ENCODE measurements at places on chromosomes 2 and 18.

- DNase-seq, result no peak
Observed at GRCh38 chr2:38107738-38108410, 31.9 kb upstream of the CYP1B1 start.

DNA sequence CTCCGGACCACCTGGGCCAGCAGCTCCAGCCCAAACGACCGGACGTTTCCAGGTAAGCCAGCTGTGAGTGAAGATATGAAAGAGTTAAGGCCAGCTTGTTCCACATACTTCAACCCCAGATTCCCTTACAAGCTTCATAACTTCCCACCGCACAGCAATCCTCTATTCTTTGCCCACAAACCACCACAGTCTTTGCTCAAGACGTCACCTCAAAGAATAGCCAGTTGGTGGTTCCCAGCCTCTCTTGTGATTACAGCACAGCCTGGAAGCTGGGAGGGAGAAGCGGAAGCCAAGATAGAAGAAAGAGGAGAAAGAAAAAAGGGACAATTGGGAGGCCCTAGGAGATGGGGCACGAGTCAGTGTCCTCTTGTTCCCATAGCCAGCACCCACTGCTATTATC lies 70.6 kb downstream of the NRP2 start:
- no peak for DNase-seq

GRCh38 chr2:11684894-11685460 lies 15.0 kb upstream of the NTSR2 start:
- no peak for DNase-seq

- no peak for DNase-seq
Observed at GRCh38 chr18:23828426-23828825, 139.2 kb downstream of the LAMA3 start.

GRCh38 chr18:2883076-2883735 lies 36.4 kb downstream of the EMILIN2 start:
- no peak for DNase-seq

- no peak for DNase-seq
Observed at GRCh38 chr2:161112908-161113307, 47.3 kb upstream of the TANK start.

- peak; percentile 87 for DNase-seq
Observed at GRCh38 chr2:39513641-39514094, 76.6 kb upstream of the MAP4K3 start.

GRCh38 chr2:222688917-222689316 lies 17.5 kb downstream of the MOGAT1 start:
- no peak for DNase-seq

GRCh38 chr2:16155366-16155765 lies 215.0 kb downstream of the MYCN start:
- DNase-seq, result no peak

GRCh38 chr18:1760901-1761300 lies 810.4 kb downstream of the METTL4 start:
- no peak for DNase-seq

- DNase-seq, result no peak
Observed at GRCh38 chr18:43719267-43719795, 442.0 kb upstream of the SYT4 start.

GRCh38 chr2:115412501-115412900 lies 970.1 kb downstream of the DPP10 start:
- no peak for DNase-seq

DNA sequence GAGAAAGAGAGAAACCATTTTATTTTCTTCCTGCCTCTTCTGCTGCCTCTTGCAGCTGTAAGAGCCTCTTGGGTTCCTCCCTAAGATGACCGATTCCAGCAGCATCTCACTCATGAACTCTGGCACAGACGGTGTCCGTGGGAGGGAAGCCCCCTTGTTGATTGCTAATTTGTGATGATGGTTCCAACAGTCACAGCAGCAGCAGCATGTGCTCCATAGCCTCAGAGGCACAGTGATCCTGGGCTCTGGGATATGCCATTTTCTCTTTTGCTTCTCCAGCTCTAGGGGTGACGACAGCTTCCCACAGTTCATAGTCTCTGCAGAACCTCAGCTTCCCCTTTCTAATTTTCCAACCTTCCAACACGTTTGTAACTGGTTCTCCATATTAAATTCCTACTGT lies 324.2 kb upstream of the HS6ST1 start:
- DNase-seq, result no peak

DNA sequence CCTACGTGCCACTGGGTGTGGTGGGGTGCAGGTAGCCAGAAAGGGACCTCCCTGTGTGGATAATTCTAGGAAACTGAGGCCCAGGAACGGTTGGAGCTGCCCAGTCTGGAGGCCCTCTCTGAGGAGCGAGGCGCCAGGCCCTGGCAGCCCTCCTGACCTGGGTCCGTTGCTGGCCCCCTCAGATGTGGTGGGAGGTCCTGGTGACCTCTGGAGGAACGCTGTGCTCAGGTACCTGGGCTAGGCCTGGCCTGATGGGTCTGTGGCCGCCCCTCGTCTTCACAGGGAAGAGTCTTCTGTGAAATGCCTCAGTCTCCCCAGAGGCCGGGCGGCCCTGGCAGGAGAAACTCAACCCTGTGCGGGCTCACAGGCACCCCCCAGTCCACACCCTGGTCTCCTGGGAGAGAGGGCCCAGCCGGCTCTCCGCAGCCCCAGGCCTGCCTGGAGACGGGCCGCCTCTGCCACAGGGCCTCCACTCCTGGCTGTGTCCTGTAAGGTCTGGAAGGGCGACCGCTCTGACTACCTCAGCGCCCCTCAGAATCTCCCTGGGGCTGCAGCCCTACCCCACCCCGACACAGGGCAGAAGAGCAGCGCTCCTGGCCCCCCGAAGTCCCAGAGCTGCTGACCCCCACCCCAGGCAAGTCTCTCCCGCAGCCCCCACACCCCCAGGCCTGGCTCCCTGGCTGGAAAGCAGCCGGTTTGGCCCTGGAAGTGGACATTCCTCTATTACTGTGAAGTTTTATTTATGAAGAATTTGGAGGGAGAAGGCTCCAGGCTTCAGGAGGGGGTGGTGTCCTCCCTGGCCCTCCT lies 3.7 kb downstream of the B3GNT7 start:
- DNase-seq, result no peak

- DNase-seq, result no peak
Observed at GRCh38 chr2:69241093-69241492, 145.9 kb downstream of the GFPT1 start.

DNA sequence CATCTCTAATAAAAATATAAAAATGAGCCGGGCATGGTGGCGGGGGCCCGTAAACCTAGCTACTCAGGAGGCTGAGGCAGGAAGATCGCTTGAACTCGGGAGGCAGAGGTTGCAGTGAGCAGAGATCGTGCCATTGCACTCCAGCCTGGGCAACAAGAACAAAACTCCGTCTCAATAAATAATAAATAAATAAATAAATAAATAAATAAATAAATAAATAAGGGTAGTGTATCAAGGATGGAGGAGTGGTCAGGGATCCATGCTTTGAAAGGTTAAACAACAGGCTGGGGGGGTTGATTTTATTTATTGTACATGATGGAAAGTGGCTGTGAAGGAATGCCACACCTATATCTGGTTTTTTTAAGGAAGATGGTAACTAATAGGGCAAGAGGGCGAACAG lies 63.2 kb downstream of the AP1S3 start:
- no peak for DNase-seq

DNA sequence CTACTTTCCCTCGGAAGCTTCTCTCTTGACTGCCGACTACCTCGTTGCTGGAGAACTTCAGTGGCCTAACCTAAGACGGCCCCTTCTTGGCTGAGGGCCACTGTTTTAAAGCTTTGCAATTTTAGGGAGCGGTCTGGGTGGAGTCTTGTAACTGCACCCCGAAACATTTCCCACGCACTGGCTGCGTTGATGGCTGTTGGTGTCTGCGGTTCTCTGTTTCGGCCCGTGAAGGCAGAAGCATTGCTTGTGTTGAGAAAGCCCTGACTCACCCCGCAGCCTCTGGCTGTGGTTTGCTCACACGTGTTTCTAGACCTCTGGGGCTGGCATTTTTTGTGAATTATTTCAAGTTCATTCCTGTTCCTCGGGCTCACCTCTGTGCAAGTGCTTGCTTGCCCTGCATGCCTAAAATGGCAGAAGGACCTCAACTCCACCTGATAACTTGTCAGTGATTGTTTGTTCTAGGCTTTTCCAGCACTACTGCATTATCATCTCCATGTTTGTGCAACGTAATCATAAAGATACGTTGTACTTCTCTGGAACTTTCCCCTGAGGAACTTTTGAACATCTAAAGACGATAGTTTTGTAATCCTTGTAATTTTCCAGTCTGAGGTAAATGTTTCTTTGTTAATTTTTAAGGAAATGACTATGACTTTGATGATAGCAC lies 94.2 kb upstream of the DLX2 start:
- DNase-seq, result no peak

GRCh38 chr2:58291726-58292438 lies 50.8 kb upstream of the FANCL start:
- DNase-seq, result no peak

DNA sequence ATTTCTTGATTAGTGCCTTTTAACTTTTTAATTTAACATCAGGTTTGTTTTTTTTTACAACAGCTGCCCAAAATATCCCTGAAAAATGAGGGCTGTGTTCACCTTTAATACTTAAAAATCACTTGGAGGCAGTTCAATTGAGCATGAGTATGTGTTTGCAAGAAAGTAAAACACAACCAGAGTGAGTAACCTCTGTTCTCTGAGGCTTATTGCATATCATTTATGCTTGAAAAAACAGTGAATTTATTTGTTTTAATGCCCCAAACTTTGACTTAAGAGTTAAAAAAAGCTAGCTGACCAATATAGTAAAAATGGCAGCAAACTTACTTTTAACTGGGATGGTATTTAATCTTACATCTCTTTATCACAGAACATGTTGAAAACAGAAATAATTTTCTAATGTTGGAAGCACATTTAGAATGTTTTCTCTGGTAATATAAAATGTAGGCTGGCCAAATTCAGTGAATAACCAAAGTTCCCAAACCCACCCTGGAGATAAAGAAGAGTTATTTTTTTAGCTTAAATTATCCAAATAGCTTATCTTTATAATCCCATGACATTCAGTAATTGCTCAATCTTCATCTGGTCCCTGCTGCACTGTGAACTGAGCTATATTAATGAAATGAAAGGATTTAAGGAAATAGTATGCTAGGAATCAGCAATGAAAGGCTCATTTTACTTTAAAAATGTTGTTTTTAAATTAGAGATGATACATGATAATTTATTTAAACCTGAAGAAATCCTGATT lies 24.8 kb upstream of the EFEMP1 start:
- DNase-seq, result no peak

GRCh38 chr18:2150566-2150965 lies 420.7 kb downstream of the METTL4 start:
- no peak for DNase-seq

DNA sequence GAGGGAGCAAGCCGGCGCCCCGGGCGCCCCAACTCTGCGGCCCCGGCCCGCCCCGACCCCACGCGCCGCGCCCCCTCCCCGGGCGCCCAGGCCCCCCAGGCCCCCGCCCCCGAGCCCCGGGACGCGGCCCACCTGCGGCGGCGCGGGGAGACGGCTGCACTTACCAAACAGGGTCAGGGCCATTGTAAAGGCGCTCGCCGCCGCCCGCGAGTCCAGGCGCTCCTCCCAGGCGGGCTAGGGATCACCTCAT lies 526 bp downstream of the CHN1 start:
- no peak for DNase-seq

DNA sequence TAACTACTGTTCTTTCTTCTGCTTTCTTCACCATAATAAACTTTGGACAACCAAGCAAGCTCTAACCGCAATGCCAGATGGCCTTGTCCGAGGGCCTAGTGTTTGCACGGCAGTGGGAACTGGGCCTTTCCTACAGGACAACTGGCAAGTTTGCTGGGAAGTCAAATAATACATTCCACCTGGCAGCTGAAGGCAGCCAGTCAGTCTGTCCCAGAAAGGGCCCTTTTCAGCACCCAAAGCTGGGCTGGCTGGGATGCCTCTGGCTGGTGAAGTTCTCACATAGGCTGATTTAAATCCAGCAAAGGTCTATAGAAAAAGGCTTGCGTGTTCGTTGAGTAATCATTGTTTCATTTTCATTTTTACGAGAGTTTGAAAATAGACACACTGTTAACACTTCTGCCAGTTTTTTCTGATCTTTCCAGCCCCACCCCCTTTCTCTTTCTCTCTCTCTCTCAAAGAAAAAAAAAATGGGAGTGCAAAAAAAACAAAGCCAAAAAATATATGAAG lies 110.0 kb upstream of the EPAS1 start:
- DNase-seq, result no peak

GRCh38 chr2:85920810-85921545 lies 32.2 kb upstream of the ST3GAL5 start:
- DNase-seq, result no peak

- peak; percentile 41 for DNase-seq
Observed at GRCh38 chr2:27890924-27891672, 569 bp downstream of the BABAM2 start.

DNA sequence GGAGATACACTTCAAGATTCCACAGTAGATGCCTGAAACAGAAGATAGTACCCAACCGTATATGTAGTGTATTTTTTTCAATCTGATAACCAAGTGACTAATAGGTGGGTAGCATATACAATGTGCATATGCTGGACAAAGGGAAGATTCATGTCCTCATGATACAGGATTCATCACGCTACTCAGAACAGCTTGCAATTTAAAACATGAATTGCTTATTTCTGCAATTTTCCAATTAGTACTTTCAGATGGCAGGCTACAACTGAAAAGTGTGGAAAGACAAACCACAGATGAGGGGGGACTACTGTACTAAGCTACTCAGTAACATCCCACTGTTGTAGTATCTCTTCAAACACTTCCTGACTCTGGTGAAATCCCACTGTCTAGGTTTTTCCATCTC lies 3.7 kb downstream of the IER3IP1 start:
- no peak for DNase-seq

GRCh38 chr18:36203360-36203895 lies 16.1 kb downstream of the MOCOS start:
- no peak for DNase-seq

DNA sequence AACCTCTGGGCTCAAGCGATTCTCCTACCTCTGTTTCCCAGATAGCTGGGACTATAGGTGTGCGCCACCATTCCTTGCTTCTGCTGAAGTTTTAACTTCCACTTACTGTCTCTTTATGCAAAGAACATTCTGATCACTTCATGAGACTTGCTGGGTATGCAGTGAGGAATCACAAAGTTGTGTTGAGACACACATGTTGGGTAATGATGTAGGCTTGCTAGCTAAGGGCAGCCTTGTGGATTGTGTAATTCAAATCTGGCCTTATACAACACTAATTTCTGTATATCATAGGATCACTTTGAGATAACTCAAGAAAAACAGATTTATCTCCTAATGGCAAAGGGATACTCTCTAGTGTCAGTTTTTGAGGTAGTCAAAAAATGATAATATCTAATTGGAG lies 24.2 kb downstream of the XRCC5 start:
- no peak for DNase-seq

DNA sequence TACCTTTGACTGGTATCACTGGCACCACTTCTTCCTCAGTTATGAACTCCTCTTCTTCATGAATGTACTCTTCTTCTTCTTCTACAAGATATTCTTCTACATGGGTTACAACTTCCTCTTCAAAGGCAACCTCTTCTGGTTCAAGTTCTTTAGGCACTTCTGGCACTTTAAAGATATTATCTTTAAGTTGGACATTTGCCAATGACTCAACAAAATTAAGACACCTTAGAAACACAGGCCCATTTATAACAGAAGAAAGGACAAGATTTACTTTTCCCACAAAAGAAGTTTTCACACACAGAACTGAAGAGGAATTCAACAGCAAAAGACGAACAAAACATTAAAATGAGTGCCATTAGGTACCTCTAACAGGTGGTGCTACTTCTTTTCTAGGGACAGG lies 127.3 kb downstream of the TTN start:
- no peak for DNase-seq

GRCh38 chr2:207513551-207514257 lies 16.1 kb upstream of the CREB1 start:
- DNase-seq, result peak; percentile 99

Data from fibroblast of skin of left biceps (primary cell).